ENCODE measurements at places on chromosomes 11 and 22.

DNA sequence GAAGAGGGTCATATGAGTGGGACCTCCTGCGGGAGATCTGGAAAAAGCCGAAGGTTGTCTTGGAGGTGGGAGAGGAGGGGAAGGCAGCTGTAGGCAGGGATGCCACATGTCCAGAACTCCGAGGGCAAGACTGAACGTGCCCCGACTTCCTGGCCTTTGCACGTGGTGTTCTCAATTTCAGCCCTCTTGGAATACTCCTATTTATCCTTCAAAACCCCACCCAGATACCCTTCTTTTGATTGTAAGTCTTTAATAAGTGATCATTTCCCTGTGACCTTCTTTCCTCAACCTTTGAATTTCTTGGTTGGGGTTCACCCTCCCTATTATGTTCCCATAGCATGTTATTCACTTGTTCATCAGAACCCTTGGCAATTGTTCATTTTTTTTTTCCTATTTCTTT is 95.3 kb upstream of the CRYBB3 start:
- no peak for DNase-seq

- DNase-seq = no peak
Measured at GRCh38 chr22:19067696-19068348, 54.4 kb downstream of the DGCR2 start.

DNA sequence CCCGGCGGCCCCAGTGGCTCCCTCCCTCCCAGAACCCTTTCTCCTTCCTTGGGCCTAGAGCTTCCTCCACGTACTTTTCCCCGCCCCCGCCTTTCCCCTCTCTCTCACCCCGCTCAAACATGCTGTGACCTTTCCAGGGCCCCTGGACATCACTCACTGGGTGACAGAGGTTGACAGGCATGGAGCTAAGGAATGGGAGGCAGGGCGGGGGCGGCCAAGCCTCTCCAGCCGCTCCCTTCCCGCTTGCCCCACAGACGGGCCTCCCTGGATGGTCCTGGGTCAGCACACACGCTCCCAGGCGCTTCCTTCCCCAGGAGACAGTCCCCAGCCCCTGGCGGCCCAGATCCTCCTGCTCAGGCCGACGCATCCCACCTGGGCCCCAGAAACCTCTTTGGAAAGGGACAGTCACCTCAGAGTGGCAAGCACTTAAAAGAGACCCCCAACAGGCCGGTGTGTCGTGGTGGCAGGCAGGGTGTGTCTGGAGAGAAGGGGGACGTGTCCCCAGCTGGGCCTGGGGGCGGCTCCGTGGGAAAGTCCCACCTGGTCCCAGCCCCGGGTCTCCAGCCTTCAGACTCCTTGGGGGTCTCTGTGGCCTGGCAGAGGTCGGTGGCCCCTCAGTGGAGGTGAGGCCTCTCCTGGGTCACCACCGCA is 8.8 kb downstream of the H19 start:
- no peak for DNase-seq

DNA sequence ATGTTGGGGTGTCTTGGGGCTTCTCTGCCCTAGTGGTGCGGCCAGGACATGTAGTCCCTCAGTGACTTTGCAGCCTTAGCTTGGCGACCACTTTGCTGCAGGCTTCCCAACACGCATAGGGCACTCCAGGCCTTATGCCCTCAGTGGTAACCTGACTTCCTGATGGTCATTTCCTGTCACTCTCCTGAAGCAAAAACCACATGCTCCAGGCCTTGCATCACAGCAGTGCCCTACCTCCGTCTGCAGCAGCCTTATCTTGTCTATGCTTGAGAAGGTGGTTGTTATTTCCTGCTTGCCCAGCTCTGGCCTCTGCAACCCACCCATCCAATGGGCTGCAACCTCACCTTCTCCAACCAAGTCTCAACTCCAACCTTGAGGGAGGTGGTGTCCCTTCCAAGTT is 33.4 kb upstream of the PISD start:
- DNase-seq = no peak

GRCh38 chr11:60314635-60315321 is 12.3 kb upstream of the MS4A6E start:
- no peak for DNase-seq

DNA sequence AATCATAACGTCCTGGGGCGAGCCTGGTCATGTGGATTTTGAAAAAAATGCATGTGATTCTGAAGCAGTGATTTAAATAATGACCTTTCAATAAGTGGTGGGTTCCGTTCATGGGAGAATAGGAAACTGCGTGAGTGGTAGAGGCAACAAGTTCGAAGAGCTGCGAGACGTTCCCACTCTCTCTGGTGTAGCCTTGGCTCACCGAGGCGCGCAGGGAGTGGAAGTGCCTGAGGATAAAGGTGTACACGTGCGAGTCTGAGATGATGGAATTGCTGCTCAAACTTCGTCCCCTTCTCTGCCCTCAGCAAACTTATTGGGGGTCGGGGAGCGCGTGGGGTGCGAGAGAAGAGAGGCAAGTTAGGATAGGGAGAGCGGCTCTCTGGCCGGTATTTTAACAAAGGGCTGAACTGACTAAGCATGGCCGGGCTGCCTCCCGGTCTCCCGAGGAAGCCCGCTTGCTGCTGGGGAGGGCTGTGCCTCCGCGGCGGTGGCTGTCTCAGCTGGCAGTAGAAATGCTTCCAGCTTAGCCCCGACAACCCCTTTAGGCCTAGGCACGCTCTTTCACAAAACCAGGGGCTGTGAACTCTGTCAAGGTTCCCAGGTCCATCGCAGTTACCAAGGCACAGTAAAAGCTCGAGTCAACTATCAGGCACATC is 875 bp upstream of the STT3A start:
- no peak for DNase-seq

DNA sequence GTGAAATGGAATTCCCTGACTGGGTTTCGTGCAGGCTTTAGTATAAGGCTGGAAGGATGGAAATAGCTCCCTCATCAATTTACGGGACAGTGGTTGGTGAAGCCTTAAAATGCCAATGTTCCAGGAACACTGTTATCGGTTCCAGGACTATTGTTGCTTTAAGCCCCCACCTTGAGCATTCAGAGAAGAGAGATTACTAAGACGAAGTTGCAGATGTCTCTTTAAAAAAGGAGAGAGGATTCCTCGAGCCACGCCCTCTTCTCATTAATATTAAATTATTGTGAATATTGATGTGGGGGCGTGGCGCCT is 195 bp upstream of the CREB3L1 start:
- DNase-seq = no peak

GRCh38 chr11:33234397-33235190 is 22.6 kb upstream of the HIPK3 start:
- DNase-seq = no peak

DNA sequence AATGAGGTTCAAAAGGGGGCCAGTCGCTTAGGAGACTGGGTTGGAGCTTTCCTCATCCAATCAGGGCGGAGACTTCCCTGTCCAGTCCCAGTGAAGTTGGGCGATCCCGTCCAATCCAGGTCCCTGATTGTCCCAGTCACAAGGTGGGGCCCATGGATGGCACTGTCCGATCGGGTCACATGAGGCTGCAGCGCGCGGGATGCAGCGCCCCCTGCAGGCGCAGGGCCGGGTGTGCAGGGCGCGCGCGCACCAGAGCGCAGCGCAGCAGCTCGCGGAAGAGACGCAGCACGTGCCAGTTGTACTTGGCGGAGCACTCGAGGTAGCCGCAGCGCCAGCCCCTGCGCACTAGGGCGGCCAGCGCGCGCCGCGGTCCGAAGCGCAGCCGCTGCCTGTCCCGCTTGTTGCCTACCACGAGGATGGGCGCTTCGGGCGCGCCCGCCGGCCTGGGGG is 2.3 kb downstream of the RASL10A start:
- DNase-seq = no peak

GRCh38 chr22:25404928-25405816 is 159.3 kb upstream of the GRK3 start:
- DNase-seq = no peak

DNA sequence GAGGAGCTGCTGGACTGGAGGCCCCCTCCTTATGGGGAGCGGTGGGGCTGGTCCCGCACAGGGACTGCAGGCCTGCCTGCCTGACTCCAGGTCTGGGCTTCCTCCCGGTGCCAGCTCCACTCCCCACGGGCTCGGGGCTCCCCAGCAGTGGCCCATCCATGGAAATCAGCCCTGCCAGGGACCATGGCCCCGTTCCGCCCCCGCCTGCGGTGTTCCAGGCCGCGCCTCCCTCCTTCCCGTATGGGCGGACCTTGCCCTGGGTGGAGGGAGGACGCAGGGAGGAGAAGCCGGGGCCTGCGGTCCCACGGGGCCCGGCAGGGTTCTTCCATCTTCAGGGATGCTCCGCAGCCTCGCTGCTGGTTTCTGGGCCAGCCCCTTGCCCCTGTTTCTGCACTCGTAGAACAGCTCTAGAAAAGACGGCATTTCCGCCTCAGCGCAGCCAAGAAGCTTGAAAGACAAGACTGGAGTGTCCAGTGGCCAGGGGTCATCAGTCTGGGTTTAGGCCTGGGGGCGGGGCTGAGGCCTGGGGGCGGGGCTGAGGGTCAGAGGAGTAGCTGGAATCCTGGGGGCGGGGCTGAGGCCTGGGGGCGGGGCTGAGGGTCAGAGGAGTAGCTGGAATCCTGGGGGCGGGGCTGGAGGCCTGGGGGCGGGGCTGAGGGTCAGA is 1330.6 kb downstream of the BRD1 start:
- DNase-seq = no peak

DNA sequence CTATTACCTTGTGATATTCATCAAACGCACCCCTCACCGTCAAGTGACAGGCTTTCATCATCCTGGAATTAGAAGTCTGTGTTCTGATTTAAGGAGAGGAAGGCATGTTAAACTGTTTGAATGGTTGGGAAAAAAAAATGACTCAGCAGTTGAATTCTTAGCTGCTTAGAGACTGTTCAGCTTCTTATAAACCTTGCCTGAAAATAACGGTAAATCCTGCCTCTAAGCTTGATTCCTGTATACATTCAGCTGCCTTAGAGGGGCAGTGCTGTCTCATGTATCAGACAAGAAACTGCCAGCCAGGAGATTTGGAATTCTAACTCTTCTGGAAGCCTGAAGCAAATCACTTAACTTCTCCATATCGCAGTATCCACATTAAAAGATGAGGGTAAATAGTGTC is 437.4 kb downstream of the JRKL start:
- DNase-seq = no peak

- no peak for DNase-seq
Measured at GRCh38 chr22:17119481-17120202, 1.5 kb downstream of the TMEM121B start.

DNA sequence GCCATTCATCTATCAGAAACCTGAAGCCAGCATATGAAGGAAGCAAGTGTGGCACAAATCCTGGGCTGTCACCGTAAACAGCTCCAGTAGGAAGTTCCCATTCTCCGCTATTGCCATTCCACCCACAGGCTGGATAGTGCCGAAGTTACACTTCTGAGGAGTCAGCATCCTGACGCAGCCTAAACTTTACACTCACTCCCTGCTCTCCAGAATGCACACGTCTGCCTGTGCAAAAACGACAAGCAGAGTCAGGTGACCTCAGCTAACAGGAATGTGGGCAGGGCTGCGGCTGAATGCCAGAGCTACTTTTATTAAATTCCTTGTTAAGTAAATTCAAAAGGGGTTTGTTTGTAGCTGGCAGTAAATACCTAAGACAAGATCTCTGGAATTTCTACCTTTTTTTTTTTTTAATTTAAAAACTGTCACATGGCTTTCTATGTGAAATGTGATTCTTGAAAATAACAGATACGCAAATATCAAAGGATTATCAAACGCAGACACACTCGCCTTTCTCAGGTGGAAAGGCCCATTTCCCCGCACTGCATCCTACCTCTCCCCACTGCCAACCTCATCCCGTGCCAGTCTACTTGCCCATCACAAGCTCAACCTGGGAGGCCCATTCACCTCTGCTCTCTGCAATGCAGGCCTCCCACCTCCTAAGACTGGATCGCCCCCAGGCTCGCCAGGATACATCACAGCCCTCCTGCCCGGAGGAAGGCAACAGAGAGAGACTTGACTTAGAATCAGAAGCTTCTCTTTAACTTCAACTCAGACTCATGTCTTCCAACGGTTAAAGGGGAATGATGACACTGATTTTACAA is 33.5 kb downstream of the NFRKB start:
- DNase-seq = peak; percentile 83

GRCh38 chr11:111021131-111021530 is 224.4 kb upstream of the POU2AF2 start:
- DNase-seq = no peak

GRCh38 chr22:35349368-35349703 is 31.6 kb upstream of the HMOX1 start:
- DNase-seq = no peak

DNA sequence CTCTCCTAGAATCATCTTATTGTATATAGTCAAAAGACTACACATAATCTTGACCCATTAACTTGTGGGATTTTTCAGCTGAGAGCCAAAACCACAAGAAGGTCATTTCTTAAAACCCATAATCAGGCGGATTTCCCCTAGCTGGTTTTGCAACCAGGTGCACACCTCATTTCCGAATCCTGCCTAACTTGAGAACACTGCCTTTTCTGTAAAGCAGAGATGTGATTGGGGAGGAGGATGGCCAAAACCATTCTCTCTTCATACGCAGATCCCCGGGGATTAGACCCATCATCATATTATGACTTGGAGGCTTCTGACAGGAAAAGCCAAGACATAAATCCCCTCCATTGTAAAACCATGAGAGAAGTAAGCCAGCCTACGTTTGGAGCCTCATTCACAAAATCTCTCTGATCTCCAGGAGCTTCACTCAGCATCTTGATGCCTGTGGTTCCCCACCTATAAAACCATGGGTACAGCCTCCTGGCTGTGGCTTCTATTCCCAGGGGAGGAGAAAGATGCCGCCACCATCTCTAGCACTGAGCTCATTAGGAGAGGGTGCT is 191.3 kb downstream of the KIF18A start:
- DNase-seq = no peak

GRCh38 chr11:76822406-76822805 is 38.3 kb upstream of the ACER3 start:
- no peak for DNase-seq

- no peak for DNase-seq
Measured at GRCh38 chr11:76141901-76142588, 64.3 kb downstream of the WNT11 start.

GRCh38 chr22:32846780-32847491 is 45.4 kb downstream of the TIMP3 start:
- DNase-seq = no peak

- no peak for DNase-seq
Measured at GRCh38 chr22:30047364-30047738, 32.9 kb upstream of the HORMAD2 start.

DNA sequence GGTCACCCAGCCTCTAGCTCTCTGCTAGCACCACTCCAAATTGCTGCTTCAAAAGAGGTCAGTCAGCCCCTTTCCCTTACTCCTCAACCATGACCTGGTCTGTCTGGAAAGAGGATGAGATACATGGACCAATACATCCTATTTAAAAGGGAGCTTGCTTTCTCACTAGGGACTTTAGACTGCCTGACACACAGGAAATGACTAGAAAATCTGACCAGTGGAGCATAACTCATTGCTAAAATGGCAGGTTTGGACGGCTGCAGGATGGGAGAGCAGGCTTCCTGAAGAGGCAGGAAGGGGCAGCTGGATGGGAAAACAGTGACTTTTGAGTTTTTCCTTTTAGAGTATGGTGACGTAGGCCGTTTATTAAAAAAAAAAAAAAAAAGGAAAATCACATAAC is 25.3 kb downstream of the STIM1 start:
- DNase-seq = no peak

DNA sequence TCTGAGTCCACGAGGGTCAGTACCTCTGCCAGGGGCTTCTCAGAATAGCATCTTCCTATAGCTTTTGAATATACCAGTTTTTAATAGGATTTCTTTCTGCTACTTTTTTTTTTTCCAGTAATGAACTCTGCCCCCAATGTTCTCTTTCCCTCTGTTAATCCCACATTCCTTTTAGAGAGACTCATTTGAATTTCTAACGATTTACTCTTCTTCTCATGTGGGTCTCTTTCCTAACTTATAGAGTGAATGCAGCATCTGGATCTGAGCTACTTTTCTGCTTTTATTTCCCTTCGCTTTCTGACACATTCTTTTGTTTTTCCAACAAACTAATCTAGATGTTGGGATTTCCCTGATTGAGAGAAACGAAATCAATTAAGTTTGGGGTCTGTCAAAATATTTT is 71.4 kb downstream of the INSC start:
- DNase-seq = no peak

Measured in SW 1271 (cell line).